ENCODE measurements at places on chromosomes 4 and X.

- DNase-seq: no peak
Observed at GRCh38 chr4:7223541-7223940, 31.2 kb downstream of the SORCS2 start.

- DNase-seq: no peak
Observed at GRCh38 chrX:105462186-105462585, 241.7 kb upstream of the TEX13A start.

GRCh38 chr4:74367656-74368290 is 2.8 kb downstream of the EREG start:
- DNase-seq: no peak

- no peak for DNase-seq
Observed at GRCh38 chr4:17188125-17188524, 289.7 kb upstream of the LDB2 start.

DNA sequence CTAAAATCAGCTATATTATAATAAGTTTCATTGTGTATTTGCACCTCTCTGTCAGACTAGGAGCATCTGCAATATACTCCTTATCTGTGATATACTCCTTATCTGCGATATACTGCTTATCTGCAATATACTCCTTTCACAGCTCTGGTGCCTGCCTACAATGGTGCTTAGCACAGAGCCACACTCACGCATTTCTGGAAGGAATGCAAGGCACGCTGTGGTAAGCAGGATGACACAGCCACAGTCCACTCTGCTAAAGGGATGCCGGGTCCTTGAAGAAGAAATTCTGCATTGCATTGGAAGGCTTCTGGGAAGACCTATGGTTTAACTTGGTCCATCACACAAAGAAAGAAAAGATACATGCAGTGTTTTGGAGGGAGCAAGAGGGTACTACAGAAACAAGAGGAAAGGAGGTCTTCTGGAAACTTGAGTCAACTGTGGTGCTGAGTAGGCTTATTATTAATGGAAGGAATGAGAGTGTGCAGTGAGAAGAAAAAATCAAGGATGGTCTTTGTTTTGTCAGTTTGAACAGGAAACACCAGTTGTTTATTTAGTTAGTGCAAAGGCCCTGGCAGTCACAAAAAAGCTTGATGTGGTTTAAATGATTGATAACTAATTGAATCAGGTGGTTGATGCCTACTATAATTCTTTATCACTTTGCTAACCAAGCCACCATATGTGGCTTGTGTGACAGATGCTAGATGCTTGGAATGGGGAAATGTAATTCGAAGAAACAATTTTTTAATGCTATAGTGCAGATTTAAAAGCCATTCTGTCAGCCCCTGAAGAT is 342.3 kb downstream of the GRXCR1 start:
- DNase-seq: no peak

GRCh38 chr4:25113915-25114904 is 46.0 kb downstream of the SEPSECS start:
- DNase-seq: no peak

DNA sequence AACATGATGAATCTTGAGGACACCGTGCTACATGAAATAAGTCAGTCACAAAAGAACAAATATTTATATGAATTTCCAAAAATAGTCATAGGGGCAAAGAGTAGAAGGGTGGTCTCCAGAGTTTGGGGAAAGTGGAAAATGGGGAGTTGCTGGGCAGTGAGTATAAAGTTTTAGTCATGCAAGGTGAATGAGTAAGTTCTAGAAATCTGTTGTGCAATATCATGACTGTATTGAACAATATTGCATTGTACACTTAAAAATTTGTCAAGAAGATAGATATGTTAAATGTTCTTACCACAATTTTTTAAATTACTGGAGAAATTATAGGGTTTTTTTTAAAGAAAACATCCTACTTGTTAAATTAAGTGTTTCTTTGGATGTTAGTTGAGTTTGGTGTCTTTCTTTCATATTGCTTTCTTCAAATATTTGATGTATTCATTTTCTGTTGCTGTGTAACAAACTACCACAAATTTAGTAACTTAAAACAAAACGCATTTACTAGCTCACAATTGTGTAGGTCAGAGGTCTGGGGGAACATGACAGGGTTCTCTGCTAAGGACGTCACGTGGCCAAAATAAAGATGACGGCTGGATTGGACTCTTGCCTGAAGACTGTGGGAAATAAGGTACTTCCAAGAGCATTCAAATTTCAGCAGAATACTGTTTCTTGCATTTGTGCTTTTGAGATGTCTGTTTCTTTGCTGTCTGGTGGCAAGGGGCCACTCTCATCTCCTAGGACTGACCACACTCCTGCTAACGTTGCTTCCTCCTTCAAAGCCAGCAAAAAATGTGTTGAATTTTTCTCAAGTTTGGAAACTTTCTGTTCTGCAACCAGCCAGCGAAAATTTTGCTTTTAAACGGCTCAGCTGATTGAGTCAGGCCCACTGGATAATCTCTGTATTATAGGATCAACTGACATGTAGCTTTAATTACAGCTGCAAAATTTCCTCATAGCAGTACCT is 76.7 kb downstream of the CPEB2 start:
- DNase-seq: no peak

- no peak for DNase-seq
Observed at GRCh38 chrX:95055991-95056390, 1382.0 kb downstream of the FAM133A start.

- peak; percentile 93 for DNase-seq
Observed at GRCh38 chr4:6727081-6727942, 11.3 kb downstream of the BLOC1S4 start.

DNA sequence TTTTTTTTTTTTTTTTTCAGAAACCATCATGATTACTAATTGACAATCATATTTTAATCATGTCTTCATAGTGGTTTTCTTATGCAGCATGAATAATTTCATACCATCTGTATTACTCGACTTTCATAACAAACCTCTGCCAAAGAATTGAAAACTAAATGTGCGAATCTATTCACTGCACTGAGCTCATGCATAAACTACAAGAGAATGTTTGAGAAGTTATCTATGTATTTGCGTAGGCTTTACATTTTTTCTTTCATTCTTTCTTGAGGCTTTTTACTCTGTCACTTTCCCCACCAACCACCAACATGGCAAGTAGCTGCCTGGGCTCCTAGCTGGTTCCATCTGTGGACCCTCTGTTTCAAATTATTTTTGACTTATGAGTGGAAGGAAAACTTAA is 1761.0 kb downstream of the STIM2 start:
- DNase-seq: peak; percentile 7

GRCh38 chr4:24922416-24922815 is 9.6 kb upstream of the CCDC149 start:
- DNase-seq: no peak

- DNase-seq: no peak
Observed at GRCh38 chr4:90078440-90078839, 48.8 kb upstream of the CCSER1 start.

GRCh38 chrX:31280580-31280979 is 208.7 kb upstream of the FTHL17 start:
- no peak for DNase-seq

- DNase-seq: no peak
Observed at GRCh38 chrX:30364229-30364628, 55.0 kb upstream of the NR0B1 start.

GRCh38 chr4:149896432-149896831 is 80.8 kb upstream of the IQCM start:
- DNase-seq: peak; percentile 47

DNA sequence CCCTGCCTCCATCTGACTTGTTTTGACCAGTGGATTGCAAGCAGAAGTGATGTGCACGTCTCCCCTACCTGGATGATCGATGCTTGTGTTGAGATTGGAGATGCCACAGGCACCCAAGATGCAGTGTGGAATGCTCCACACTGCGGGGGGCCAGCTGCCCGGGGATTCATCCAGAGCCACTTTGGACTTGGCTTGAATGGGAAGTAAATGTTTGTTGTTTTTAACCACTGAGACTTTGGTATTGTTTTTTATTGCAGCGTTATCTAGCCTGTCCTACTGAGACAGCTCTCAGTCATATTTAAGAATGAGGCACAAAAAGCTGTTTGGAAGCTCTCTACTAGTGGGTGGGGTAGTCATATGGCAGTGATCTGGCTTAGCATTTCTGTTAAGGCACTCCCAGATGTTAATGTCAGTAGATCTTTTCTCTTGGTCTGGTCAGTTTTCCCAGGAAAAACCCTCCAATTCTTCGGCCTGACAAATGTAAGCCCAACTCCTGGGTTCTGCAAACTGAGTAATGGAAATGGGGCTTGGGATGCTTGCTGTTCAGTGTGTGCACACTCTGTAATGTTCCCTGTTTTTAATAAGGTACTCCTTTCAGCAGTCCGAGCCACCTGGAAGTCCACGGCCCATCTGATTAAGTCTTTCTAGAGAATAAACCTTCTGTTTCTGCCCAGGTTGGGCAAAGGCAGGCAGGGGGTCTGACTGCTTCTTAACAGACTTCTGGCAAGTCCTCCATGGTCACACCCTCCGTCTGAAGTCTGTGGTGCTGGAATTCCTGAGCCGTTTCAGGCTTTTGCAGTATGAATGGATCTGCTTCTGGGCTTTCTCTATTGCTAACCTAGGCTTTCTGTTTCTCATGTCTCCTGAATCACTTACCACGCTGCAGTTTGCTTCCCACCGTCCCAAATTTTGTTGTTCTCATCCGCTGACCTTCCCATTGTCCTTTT is 74.8 kb downstream of the WWC2 start:
- no peak for DNase-seq

DNA sequence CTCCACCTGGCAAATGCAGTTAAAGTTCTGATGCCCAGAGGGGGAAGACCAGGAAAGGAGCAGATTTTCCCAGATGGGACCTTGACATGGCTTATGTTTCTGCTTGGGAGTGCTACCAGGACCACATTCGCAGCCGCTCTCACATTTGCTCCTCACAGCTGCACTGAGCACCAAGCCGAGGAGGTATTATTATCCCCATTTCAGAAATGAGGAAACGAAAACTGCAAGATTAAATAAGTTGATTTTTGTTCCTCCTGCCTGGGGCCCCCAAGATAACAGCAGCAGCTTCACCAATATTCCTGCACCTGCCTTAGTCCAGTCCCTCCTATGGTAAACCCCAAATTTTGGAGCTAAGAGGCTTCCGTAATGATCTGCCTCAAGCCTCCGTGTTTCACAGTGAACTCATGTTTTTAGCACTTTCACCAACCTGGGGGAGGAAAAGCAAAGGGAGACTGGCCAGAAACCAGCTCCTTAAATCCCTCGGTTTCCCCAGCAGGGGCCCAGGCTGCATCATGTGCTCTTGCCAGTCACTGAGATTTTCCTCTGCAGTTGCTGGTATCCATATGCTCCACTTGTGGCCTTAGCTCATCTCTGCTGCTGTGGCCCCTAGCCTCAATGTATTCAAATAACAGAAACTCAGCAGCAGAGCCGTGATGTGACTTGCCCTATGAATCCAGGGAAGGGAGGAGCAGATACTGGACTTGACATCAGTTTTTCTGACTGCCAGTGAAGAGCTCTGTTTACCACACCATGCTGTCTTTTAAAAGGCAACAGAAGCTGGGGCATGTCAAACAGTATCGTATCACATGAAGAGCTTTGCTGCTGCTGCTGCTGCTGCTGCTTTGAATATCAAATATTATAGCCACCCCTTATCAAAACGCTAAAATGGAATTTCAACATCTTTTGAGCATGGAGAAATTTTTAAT is 95.5 kb upstream of the KLHL13 start:
- DNase-seq: no peak

DNA sequence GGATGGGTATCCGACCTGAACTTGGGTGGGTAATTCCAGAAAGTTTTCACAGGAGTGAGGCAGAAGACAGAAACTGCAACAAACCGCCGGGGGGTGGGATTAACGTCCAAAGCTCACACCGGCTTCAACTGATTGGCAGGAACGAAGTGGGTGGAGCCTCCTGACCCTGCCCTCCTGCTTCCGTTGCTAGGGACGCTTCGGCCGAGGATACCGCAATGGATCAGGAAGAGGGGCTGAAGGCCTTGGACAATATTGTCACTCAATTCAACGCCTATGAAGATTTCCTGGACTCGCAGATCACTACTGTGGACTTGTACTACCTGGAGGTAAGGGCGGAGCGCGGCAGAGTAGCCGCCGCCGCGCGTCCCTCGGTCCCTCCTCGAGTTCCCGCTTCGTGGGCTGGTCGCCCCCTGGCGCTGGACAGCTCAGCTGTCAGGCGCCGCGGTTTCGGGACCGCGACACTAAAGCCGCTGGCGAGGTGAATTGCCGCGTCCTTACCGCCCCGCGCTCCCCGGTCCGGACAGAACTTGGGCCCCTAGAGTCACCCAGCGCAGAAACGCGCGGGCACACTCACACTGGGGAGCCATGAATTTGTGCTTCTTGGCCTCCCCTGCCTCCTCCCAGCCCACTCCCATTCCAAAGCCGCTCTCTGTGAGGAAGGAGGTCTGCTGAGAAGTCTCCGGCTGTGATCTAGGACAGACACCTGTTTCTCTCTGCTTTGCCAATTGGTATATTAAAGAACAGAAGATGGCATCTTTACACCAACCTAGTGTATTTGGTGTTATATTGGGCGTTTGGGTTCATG is at the start of gene CFAP299:
Gene CFAP299, plus strand, starts transcription at position 177 of the 805 bp plus-strand sequence.
- peak; percentile 79 for DNase-seq

GRCh38 chr4:80608281-80608980 is 272.9 kb downstream of the CFAP299 start:
- DNase-seq: no peak

- DNase-seq: no peak
Observed at GRCh38 chr4:75327804-75328512, 186.2 kb downstream of the RCHY1 start.

DNA sequence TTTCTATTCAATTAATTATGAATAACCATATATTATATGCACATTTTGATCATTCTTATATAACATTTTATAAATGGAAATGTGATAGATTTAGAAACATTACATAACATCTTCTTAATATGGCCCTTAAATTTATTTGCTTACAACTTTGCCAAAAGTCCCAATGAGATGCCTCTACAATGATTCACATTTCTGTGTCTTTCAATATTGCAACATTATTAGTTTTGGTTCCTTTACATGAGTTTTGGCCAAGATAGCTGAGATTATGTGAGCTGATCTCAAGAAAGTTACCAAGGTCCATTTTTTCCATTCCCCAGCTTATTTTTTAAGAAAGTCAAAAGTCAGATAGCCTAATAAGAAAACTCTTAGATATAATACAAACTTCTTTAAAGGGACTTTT is 361.2 kb downstream of the PCDH7 start:
- DNase-seq: no peak
